ENCODE measurements at places on chromosomes 7 and 10. TPM values are rescaled to one million over a fixed set of nuclear protein-coding genes. Genes with fewer than 3 reads are reported as not detected.

DNA sequence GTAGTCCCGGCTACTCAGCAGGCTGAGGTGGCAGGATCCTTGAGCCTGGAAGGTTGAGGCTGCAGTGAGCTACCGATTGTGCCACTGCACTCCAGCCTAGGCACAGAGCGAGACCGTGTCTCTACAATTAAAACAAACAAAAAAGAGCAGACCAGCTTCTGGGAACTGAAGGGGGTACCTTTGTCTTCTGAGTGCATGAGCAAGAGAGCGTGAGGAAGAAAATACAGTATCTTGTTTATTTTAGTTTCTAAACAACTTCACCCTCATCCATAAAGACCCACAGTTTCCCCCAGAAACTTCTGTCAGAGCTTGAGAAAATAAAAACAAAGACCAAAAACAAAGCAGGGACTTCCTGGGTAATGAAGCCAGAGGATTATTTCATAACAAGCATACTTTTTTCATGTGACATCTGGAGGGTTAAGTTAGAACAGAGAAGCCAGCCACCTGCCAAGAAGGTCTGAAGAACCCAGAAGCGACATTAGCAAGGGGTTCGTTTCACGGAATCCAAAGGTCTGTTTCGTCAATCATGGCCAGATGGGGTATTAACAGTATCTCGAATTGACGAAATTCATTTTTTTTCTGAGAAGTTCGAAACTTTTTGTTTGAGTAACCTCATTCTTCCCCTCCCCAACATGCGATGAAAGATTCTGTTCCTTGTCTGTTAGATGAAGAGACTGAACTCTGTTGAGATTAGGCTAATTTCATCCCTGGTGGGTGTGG is 10.2 kb upstream of the IL2RA start:
- no peak for DNase-seq

- peak; percentile 2 for DNase-seq
Measured at GRCh38 chr10:22339761-22340328, 5.5 kb upstream of the SPAG6 start.

- DNase-seq, result no peak
Measured at GRCh38 chr7:127655720-127656119, 3.7 kb downstream of the SND1 start.

- no peak for DNase-seq
Measured at GRCh38 chr7:121800916-121801675, 71.9 kb upstream of the PTPRZ1 start.

DNA sequence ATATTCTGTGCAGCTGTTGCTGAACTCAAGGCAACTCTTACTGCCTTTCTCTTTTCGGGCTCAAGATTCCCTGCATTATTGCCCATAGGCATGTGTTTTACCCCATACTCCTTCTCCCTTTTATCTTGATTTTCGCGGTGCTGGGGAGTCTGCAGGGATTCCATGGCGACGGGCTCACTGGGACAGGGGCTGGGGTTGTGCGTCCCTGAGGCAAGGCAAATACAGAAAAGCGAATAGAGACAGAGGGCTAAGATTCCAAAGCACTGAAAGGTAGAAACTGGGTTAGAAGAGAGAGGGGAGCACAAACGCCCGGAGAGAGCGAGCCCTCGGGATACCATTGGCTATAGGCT is 519 bp upstream of the RPP38 start:
- no peak for DNase-seq

Gene CRPPA
- total RNA-seq, result 12.3 TPM

Gene GALNT17
- total RNA-seq, result 3.9 TPM

GRCh38 chr10:130369645-130370381 is 233.6 kb downstream of the GLRX3 start:
- DNase-seq, result no peak

Gene HOXA6
- not detected for total RNA-seq

Gene OLAH
- 13.2 TPM for total RNA-seq

DNA sequence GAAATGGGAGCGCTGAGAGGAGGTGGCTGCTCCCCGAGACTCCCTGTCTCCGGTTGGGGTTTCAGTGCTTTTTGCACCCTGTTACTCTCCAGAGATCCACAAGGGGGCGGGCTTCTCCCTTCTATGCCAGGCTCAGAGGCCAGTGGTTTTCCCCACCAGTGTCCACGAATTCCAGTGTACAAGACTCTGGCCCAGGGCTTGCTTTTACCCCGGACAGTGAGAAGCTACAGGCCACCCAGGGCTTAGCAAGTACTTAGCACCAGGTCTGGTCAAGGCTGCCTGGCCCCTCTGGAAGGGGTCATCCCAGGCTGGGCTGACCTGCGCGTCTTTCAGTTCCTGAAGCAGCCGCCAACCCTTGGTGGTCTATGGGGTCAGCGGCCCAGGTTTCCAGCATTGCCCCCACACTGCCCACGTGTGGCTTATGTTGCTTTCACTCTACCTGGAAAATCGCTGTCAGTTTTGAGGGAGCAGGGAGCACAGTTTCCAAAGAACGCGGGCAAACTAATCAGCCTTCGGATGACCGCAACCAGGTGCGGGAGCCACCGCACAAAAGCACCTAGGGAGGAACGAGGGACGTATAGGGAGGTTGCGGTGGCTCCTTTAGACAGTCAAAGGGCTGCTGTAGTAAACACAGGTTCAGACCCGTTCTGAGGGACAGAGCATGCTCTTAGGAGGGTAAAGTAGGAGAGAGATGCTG is 6.8 kb downstream of the CYP26A1 start:
- peak; percentile 49 for DNase-seq

- no peak for DNase-seq
Measured at GRCh38 chr10:124867304-124867703, 65.7 kb downstream of the ABRAXAS2 start.

- DNase-seq, result no peak
Measured at GRCh38 chr10:62382831-62383230, 8.7 kb downstream of the ZNF365 start.

- DNase-seq, result no peak
Measured at GRCh38 chr7:118573085-118573484, 348.6 kb downstream of the ANKRD7 start.

DNA sequence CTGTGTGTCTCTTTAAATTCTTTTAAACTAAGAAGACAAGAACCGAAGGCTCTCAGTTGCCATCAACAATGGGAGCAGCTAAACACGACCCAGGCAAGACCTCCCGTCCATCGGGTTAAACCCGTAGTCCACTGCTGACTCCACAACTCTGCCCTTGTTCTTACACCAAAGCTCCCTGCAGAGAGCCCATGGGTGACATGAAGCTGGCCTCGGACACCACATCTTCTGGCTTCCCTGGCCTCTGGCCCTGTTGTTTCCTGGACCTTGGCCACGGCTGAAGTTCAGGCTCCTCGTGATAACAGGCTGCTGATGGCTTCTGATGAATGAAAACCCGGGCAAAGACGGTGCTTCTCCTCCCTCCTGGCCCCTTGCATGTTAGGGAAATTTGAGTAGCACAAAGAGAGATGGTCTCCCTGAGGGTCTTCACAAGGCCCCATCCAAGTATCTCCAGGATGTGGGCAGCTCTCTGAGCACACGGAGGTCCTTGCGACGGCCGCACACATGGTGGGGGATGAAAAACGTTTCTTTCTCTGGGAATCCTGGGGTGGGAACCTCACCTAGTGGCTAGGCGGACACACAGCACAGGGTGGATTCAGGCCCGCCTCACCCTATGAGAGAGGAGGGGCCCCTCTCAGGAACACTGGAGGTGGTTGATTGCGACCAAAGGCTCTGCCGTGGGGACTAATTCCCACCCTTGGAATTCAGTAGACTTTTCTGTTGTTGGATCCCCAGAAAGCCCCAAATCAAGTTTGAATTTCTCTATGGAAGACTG is 271.1 kb downstream of the ADARB2 start:
- DNase-seq, result peak; percentile 39

DNA sequence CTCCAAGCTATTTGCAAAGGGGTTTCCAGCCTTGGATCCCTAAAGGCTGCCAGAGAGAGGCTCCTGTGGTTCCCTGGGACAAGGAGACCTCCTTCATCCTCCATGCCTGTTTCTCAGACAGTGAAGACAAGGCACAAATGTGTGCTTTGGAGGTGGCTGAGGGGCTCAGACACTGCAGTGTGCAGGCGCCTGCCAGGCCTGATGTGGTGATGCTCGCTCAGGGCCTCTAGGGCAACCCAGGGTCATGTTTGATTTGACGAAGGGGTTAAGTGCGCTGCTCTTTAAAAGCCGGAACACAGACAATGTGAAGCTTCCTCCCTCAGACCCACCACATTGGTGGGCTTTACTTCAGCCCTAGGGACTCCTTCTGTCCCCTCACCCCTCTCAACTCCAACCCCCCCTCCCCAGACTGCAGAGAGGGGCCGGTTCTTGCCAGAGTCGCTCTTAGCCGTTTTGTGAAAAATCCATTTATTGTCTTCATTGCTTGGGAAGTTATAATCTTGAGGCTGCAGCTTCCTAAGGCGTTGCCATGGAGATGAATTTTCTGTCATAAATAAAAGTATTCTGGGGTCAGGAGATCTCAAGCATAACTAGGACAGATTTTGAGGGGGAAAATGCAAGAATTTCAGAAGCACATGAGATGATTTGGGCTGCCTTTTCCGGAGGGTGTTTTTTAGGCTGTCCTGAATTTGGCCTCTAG is 35.8 kb downstream of the PDGFA start:
- DNase-seq, result peak; percentile 45

Gene PPP1R17
- 0.96 TPM for total RNA-seq

Gene HYAL4
- total RNA-seq, result 2.6 TPM

DNA sequence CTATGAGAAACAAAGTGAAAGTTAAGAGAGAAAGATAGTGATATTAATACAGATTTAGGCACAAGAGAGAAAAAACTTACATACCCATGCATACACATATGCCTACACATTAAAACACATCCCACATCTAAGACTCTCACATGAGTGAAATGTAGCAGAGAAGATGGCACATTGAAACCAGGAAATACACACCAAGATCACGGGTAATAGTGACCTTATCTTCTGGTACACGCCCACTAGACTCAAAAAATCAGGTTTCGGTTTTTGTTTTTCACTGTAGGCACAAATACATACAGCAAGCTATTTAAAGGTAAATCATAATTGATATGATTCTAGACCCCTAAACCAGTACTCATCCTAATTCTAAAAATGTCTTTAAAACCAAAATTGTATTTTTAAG is 225.2 kb upstream of the TAC1 start:
- no peak for DNase-seq
